Activated B cell treated with CpG ODN at 0.5 μM for 24 hours (primary cell): ENCODE measurements at places on chromosomes 4 and X.

GRCh38 chr4:139311909-139312308 lies 9.6 kb upstream of the NDUFC1 start:
- no peak for DNase-seq

DNA sequence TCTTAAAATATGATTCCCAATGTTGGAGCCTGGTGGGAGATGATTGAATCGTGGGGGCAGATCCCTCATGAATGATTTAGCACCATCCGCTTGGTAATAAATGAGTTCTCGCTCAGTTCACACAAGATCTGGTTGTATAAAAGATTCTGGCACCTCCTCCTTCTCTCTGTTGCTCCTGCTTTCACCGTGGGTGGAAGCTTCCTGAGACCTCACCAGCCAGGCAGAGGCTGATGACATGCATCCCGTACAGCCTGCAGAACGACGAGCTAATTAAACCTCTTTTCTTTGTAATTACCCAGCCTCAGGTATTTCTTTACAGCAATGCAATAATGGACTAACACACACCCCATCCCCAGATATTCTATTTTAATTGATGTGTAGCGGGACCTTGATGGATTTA lies 162.2 kb downstream of the NPFFR2 start:
- no peak for DNase-seq

- no peak for DNase-seq
These were observed 4.5 kb downstream of the MED28 start for GRCh38 chr4:17618926-17619325.

DNA sequence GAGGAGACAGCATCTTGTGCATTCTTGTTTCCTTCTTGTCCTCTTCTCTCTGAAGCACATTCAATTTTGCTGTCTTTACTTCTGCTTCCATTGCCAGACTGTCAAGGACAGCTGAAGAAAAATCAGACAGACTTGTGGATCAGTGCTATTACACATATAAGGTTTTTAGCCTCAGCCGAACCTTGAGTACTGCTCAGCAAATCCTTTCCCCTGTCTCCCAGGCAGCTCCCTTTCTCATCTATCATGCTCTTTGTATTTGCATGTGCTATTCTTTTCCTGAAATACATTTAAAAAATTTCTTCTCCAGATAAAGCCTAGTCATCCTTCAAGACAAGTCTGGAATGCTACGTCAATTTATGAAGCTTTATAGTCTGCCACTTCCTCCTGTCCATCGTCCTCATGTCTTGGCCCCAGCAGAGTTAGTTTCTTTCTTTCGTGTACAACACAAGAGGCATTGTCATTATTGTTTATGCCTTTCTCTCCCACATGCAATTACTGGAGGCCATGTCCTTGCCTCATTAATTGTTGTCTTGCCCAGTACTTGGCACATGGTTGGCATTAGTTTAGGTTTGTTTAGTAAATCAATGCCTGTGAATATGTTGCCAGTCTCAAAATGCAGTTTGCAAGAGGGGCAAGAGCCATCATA lies 45.1 kb downstream of the ADGRL3 start:
- no peak for DNase-seq

GRCh38 chr4:71586087-71586763 lies 197.7 kb downstream of the GC start:
- no peak for DNase-seq

DNA sequence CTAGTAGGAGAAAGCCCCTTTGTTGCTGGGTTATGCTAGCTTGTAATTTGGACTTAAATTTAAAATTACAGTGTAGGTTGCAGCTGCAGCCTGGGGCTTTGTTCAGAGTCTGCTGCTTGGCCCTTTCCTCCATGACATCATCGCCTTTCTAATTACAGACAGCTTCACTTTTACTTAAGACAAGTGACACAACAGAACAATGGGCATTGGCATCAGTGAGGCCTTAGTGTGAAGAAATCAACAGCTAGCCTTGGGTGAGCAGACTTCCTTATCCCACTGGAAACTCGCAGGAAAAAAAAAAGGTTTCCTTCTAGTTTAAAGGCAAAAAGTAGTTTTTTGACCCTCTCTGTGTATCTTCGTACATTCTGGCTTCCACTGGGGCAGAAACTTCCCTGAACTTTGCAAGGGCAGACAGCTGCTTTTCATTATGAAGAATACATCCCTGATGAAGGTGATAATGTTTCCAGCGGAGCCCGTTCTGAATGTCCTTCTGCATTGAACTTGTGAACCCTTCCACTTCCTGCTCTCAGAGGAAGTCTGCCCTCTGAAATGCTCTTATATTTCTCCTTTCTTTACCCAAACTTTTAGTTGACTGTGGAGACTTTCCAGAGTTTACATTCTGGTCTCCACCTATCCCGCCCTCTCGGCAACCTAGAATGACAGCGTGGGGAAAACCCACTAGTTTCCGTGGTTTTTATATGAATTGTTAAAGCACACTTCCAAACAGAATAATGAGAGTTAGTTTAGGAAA lies 123.2 kb upstream of the FAM9C start:
- DNase-seq: no peak

DNA sequence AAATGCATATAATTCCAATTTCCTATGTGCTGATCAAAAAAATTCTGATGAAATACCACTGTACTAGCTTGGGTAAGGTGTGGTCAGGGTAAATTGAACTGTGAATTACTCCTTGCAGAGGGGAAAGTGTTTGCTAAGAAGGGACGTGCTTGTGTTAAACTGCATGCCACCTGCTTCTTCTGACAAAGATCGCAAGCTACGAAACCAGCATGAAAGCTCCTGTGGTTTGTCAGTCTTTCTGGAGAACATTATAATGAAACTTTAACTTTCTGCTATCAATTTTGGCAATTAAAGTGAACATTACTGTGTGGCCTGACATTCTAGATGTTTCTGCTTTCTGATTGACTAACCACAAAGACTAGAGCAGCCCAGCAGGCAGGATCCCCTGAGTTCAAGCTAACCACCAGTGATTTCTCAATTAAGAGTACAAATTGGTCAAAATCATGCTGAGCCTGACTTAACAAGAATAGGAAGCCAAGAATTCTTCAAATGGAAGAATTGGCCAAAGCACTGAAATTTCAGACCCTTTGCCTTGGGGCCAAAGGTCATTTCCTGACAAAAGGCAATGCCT lies 239.0 kb downstream of the SLITRK2 start:
- DNase-seq: no peak

- no peak for DNase-seq
These were observed 50.6 kb upstream of the RAPGEF2 start for GRCh38 chr4:159052315-159052714.

- DNase-seq: no peak
These were observed 1195.9 kb upstream of the PRKX start for GRCh38 chrX:4909348-4909747.

DNA sequence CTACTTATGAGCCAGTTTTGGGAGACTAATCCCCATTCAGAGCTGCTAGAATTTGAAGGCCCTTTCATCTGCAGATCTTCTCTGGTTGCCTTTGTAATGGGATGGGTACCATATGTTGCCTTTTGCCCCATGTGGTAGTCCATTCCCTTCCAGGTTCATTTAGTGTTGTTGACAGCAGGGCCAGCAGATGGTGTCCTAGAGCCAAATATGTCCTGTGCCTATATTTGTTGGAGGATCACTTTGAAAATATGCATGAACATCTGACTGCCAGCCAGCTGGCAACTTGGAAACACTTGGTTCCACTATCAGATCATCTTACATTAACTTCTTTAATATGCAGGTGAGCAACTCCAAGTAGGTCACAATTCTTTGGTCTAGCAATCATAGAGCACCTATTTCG lies 30.4 kb downstream of the CFAP299 start:
- no peak for DNase-seq

GRCh38 chr4:174324725-174325124 lies 41.0 kb downstream of the CEP44 start:
- DNase-seq: no peak

GRCh38 chr4:749698-750666 lies 44.4 kb downstream of the PCGF3 start:
- DNase-seq: no peak
